ENCODE measurements at places on chromosomes 2 and 18.

DNA sequence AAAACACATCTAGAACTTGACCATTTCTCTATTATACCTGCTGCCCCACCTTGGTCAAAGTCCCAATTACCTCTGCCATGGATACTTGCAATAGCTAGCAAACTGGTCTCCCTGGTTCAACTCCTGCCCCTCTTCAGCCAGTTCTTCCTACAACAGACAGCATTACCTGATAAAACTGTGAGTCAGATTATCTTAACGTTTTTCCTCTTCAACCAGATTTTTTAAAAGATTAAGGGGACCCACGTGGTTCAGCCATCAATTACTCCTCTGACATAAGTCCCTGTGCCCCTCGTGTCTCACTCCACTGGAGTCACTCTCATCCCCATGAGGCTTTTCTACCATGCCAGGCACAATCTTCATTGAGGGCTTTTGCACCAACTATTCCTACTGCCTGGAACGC, 5.3 kb upstream of the ARHGAP15 start:
- DNase-seq: no peak

GRCh38 chr18:53911200-53911599, 313.3 kb downstream of the MBD2 start:
- no peak for DNase-seq

DNA sequence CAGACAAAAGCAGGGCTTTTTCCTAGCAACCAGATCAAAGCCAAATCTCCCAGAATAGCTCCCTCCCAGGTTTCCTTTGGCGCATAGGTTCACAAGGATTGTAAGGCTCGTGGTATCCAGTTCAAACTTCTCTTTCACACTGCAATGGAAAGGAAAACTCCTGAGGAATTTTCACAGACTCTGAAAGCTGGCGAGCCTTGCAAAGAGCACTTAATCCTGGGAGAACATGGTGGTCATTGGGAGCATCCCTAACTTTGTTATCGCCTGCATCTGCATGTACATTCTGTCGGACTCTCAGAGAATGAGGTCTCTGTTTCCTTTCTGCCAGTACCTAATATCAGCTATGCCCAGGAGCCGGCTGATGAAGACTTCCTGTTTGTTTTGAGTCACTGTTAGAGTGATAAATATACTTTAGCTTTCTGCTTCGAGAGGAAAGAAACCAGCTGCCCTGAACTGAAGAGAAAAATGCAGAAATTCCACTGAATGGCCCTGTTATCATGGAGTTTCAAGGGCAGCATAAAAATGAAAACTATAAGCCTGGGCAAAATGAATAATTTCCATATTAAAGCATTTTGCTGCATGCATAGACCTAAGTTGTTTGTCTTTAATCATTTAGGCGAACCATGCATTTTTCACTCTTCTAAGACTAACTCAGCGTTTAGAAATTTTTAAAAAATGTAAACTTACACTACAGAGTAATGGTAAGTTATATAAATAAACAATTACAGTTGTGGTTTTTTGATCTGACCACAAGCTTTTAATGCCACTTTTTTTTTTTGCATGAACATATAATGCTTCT, 76.4 kb upstream of the ZEB2 start:
- peak; percentile 55 for DNase-seq

DNA sequence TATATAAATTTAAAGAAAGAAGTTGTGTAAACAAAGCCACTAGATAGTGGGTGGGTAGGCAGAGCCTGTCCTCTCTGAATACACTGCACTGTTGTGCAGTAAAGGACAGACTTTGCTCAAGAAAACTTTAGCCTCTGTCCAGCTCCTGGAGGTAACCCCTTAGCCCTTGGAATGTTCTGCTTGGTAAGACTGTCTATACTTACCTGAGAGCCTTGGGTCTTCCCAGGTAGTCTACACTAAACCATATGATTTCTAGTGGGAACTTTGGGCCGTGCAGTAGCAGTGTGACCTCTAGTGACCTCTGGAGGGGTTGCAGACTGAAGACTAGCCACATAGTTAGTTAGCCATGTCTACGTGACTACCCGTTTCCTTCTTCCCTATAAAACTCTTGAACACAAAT, 678.3 kb upstream of the NRXN1 start:
- no peak for DNase-seq

GRCh38 chr2:178482437-178482836, 2.2 kb downstream of the PLEKHA3 start:
- no peak for DNase-seq

DNA sequence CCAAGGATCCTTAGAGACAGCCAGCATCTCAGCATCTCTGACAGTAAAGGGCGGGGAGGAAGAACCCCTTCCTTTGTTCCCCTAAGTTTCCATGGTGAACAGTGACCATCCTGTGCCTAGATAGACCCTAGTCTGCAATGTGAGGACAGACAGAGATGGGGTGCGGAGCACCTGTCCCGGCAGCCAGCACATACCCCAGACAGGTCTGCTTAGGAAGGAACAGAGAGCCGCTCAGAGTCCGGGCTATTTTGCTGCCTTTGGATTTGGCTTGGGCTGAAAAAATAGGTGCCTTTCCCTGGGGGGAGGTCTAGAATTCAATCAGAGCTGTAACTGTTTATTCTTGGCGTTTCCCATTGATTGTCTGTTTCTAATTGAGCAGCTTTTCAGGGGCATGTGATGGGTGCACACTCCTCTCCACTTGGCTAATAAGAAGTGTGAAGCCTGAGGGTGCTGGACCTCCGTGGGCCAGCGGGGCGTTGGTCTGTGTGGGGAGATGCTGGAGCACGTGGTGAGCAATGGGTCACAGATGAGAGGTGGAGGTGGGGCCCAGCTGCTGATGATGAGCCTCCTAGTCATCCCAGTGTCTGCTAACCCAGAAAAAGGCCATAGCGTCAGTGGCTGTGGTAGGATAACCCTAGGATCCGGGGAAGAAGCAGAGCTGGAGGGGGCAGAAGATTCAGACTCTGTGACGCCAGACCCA, 236.8 kb downstream of the SEPTIN10 start:
- no peak for DNase-seq

DNA sequence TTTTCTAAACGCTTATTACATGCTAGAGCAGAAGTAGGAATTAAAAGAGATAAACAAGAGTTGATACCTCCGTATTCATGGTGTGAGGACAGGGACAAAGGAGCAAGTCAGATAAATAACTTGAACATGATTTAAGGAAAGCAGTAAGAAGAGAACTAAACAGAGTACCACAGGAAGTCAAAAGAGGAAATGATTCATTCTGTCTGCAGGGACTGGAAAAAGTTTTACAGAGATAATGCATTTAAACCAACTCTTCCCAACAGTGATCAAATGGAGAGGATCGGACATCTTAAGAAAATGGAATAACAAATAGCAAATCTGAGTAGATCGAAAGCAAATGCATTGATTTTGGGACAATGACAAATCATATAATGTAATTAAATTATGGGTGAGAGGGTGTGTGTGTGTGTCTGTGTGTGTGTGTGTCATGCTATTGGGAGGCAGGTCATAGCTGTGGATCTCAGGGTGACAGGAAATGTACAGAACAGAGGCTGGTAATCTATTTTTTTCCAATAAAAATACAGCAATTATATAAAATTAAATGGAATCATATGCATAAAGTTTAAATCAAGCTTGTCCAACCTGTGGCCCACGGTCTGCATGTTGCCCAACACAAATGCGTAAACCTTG, 113.4 kb downstream of the MC4R start:
- no peak for DNase-seq

- no peak for DNase-seq
Measured at GRCh38 chr2:203407496-203407895, 79.3 kb downstream of the ABI2 start.

DNA sequence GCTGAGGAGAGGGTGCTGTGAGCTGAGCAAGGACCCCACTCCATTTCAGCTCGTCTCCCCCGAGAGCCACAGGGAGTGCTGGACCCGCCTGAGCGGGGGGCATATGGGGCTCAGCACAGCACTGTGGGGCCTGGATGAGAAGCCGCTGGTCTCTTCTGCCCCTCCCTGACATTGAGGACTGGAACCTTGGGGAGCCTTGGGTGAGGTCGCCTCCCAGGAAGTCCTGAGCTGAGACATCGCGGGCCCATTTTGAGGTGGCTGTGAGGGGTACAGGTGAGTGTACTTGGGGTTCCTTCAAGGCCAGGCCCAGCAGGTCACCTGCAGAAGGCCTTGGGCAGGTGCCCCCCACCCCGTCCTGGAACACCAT, 3.1 kb upstream of the AQP12A start:
- DNase-seq: no peak

- DNase-seq: no peak
Measured at GRCh38 chr2:222307143-222307756, 8.5 kb upstream of the PAX3 start.

- no peak for DNase-seq
Measured at GRCh38 chr2:26299471-26300101, 46.4 kb upstream of the SELENOI start.

DNA sequence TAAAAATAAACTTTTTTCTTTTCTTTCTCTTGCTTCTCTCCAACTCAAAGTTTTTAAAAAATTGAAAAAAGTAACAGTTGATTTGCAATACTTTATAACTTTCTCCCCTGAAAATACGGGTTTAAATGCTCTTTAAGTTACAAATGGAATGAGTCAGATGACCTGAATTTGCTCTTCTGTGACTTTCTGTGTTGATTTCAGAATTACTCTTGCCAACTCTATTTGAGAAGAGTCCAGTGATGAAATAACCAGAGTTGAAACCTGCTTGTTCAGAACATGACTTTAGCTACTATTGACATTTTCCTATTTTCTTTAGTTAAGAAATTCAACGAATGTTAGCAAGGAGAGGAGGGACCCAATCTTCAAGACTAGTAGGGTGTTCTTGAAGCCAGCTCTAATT, 146.1 kb upstream of the ZSWIM2 start:
- DNase-seq: no peak

DNA sequence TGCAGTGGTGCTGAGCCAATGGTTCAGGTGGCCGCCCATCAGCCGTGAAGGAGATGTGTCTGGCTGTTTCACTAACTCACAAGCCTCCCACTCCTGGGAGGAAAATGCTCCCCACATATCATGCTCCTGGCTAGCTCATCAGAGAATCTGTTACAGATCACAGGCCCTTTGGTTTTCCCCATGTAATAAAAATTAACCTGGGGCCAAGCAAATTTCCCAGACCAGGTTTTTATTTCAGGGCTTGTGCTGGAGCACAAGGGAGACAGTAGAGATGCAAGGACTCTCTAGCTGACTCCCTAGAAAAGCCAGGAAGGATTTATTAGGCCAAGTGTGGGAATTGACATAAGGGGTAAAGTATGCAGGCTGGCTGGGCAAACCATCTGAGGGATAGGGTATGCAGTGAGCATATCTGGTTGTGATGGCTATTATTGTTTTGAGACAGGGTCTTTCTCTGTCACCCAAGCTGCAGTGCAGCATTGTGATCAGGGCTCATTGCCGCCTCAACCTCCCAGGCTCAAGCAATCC, 40.6 kb upstream of the CCBE1 start:
- DNase-seq: no peak

DNA sequence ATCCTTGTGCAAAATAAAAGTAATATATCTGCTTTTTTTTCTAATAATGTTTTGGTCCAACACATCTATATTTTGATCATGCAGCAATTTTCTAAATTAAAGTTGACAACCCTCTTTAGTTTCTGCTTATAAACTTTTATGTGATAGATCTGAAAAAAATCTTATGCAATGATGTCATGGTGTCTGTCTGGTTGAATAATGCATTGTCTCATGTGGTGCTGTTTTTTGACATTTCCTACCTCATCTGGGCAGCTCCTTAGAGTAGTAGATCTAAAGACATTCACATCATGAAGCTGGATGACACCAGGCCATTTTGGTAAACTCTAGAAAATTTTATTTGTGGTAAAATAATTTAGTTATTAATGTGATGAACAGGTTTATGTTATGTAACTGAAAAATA, 106.8 kb upstream of the FN1 start:
- no peak for DNase-seq

DNA sequence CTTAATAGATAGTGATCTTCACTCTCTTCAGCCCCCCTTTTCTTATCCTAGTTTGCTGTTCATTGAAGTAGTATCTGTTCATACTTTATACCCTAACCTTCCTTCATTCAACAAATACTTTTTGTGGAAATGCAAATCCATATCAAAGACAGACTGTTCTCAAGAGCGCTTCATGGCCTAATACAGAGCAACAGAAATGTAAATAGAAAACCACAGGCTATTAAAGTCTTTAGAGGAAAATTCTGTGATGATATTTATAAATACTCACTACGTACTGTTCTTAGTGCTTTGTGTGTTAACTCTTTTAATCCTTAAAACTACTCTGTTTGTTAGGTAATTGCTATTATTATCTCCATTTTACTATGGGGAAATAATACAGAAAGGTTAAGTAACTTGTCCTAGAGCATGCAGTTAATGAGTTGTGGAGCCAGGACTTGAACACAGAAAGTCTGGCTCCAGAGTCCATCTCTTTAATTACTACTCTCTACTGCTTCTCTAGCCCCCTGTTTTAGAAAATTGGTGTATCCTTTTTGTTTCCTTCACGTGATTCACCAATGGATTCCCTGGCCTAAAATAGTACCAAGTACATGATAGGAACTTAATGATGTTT, 2.9 kb downstream of the MDH1 start:
- DNase-seq: no peak

GRCh38 chr2:232549655-232550353, 553 bp downstream of the TIGD1 start:
- DNase-seq: no peak

DNA sequence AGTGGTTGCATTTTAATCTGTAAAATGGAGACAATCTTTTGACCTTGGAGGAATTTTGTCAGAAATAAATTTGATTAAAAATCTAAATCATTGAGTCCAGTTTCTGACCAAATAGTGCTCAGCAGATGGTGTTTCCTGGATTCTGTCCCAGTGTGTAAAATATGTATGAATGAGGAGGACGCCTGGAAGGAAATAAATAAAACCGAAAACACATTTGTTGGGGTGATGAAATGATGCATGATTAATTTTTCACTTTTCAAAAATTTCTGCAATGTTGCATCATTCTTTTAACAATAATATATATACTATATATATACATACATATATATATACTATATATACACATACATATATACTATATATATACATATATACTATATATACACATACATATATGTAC, 261.1 kb upstream of the TRIB2 start:
- no peak for DNase-seq

DNA sequence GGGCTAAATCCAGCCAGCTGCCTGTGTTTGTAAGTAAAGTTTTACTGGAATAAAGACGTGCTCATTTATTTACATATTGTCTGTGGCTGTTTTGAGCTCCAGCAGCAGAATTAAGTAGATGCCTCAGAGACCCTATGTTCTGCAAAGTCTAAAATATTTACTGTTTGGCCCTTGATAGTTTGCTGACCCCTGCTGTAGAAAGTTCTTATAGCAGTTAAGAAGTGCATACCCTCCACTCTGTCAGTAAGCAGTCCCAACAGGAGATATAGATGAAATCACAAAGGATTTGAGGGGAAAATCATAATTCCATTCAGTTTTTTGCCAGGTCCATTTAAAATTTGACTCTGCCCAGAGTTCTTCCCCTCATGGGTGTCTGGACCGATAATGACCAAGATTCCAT, 50.1 kb upstream of the ITM2C start:
- DNase-seq: no peak

DNA sequence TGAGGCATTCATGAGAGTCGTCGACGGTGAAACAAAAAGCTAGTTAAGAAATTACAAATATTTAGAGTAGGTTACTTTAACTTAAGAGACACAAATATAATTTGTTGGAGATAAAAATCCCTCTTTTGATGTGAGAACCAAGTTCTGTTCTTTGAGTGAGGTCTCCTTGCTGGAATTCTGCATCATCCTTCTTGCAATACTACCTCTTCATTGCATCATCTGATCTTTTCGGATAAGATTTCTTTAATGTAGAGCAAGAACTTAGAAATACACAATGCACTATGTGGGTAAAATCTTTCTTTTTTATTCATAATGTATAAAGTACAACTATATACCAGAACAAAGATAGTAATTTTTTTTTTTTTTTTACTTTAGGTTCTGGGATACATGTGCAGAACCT, 118.4 kb downstream of the ARL4C start:
- DNase-seq: no peak
